ENCODE measurements at places on chromosomes 7 and 10.

DNA sequence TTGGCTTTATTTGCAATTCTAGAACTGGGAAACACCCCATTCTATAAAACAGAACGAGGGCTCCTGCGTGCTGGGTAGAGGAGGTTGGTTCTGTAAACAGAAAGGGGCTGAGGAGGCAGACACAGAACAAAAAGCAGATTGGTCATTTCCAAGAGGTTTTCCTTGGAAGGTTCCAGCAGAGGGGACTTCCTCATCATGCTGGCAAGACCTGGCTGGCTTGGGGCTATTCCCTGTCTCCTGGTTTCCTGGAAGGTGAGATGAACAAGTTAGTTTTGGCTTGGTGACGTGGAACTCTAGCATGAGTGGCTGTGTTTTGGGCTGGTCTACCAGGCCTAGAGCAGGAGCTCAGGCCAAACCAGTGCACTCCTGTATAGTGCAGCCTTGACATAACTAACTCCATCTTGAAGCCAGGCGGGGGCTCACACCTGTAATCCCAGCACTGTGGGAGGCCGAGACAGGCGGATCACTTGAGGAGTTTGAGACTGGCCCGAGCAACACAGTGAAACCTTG, 26.1 kb upstream of the DNAJB6 start:
- DNase-seq, result no peak

- DNase-seq, result no peak
These were observed 5.8 kb upstream of the PLEKHA1 start for GRCh38 chr10:122368502-122369254.

- no peak for DNase-seq
These were observed 285.2 kb upstream of the FZD8 start for GRCh38 chr10:35927341-35927740.

DNA sequence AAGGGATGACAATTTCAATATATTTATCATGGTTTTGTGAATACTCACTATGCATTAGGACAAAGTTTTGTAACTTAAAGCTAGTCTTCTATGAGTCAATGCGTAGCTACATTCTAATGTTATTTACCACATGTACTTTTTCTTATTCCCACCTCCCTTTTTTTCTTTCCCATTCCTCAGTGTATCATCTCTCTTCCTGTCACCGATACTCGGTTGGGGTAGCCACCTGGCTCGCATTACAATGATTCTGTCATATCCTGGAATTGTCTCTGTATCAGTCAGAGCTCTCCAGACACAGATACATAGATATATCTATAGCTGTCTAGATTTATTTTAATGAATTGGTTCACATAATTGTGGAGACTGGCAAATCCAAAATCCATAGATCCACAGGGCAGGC, 9.8 kb upstream of the RALA start:
- no peak for DNase-seq

DNA sequence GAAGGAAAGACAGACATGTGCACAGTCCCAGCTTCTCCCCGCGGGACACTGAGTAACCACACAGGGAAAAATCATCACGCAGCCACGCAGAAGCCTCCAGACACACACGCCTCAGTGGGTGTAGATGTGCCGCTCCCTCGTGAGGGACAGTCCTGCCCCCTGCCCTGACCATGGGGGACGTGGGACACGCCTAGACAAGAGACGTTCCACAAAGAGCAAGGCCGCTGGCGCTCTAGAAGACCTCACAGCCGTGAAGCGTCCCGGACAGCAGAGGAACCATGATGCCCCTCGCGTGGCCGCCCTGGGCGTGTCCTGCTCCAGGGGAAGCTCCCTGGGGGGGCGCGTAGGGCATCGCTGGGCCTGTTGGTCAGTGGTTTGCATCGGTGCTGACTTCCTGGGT, 210.8 kb downstream of the DNAJB6 start:
- DNase-seq, result no peak

- no peak for DNase-seq
These were observed 11.8 kb upstream of the PNLIPRP2 start for GRCh38 chr10:116608686-116609594.

GRCh38 chr10:117542706-117543224, at the start of gene EMX2:
Gene EMX2 (plus strand): TSS chr10:117542746. CDS start chr10:117543268, 522 bp downstream.
- no peak for DNase-seq

DNA sequence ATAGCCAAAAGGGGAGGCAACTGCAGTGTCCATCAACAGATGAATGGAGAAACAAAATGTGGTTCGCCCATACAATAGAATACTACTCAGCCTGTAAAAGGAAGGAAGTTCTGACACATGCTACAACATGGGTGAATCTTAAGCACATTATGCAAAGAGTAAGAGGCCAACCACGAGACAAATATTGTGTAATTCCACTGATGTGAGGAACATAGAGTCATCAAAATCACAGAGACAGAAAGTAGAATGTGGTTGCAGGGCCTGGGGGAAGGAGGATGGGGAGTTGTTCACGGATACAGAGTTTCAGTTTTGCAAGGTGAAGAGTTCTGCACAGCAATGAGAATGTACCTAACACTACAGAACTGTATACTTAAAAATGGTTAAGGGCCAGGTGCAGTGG, 13.7 kb upstream of the C10orf71 start:
- no peak for DNase-seq

DNA sequence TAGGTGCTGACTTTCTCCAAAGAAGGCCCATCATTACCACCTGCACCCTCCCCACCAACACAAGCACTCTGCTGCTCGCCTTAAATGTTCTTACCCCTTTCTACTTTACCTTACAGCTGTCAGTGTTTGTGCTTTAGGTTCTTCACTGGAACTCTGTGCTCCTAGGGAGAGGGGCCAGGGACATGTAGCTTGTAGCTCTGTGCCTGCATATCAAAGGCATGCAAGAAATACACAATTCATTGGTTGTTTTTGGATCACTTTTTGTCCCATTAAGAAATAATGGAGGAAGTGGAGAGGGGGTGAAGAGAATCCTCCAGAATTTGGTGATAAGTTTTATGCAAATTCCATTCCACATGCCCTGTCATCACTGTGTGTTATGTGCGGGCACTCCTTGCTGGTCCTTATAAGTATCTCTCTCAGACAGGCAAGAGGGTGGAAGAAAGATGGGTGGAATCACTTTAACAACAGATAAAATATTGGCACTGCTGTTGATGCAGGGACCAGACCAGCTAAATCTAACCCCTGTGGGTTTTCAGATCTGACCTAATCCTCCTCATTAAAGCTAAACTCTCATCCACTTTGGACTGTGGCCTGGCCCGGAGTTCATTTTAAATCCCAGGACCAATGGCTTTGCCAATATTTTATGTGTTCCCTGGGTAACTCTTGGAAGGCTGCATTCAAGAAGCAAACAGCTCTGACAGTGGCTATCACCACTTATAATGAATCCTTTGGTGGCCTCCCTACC, 375.8 kb upstream of the NFE2L3 start:
- DNase-seq, result no peak

GRCh38 chr10:19815036-19815730, 1.0 kb upstream of the PLXDC2 start:
- no peak for DNase-seq

GRCh38 chr7:83211685-83212084, 49.0 kb upstream of the PCLO start:
- no peak for DNase-seq

GRCh38 chr7:27533652-27534081, 129.0 kb downstream of the HIBADH start:
- no peak for DNase-seq

- DNase-seq, result no peak
These were observed 29.8 kb upstream of the VCL start for GRCh38 chr10:73968098-73968521.

- DNase-seq, result no peak
These were observed 59.8 kb downstream of the COL13A1 start for GRCh38 chr10:69861251-69862240.

GRCh38 chr7:919924-920341, 34.5 kb downstream of the ADAP1 start:
- no peak for DNase-seq

DNA sequence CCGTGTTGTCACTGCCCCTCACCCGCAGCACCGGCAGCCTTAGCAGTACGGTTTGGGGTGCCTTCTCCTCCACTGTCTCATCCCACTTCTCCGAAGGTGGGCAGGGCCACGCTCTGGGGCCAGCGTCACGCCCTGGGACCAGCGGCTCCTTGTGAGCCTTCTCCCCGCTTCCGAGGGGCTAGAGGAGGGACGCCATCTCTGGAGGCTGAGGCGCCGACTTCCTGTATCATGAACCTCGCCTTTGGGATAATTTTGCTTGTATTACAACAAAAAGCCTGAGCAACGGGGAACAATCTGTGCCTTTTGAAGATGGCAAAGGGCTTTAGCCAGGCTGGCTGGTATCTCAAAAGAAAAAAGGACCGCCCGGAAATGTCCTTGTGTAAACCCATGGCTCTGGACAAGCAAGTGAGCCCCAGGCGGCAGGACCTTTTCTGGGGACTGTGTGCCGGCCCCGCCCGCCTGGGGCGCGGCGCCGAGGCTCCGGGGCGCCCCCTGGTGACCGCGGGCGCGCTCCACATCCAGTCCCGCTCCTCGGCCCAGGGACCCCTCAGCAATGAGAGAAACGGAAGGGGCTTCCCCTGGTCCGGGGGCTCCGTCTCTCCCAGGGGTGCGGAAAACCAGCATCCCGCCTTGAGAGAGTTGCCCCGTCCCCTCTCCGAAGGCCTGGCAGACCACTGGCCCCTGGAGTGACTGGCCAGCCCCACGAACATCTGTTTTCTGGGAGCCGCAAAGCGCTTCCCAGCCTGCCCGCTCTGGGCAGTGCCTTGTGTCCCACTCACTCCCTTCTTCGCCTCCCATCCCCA, 3.8 kb downstream of the DEPP1 start:
- DNase-seq, result no peak

- no peak for DNase-seq
These were observed 674.8 kb downstream of the KCNMA1 start for GRCh38 chr10:76962851-76963250.

DNA sequence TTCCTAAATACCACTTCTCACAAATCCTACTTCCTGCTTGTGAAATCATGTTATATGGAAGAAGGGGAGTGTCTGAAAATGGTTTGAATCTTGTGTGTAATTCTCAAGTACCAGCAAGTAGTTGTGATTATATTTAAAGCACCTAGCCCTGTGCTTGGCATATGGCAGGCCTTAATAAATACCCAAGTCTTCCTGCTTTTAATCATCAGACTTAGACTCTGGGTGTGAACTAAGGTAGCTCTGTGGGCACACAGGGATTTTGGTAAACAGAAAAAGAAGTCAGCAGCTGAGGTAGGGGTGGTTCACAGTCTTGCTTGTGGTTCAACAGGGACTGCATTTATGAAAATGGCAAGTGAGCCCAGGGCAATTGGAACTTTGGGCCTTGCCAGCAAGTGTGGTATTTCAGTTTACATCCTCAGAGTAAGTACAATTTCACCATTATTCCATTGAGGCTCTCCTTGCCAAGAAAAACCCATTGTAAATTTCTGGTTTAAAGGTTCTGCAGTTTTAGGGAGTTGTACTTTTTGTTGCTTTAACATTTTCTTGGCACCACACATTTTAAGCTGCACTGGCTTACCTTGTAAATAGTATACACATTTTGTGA, 215.5 kb downstream of the AUTS2 start:
- DNase-seq, result peak; percentile 18

DNA sequence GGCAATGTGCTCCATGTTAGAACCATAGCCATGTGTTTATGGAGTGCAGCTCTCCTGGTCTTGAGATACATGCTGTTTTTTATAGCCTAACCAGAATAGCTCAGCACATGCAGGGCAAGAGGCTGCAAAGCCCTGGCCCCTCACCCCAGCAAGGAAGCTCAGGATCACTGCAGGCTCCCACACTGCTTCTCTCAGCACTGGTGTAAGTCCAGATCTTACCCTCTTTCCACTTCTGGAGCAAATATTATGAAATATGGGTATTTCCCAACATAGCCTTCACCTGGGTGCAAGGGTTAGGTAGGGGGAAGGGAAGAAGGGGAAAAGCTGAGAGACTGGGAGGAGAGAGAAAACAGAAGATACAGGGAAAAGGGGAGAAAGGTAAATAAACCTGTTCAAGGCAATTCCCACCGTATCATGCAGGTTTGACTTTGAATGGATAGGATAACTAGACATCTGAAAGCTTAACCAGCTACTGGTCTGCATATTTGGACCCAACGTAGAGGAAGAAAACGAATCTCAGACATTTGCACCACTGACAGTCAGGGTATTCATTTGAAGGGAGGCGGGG, 19.7 kb downstream of the SKIDA1 start:
- DNase-seq, result no peak

DNA sequence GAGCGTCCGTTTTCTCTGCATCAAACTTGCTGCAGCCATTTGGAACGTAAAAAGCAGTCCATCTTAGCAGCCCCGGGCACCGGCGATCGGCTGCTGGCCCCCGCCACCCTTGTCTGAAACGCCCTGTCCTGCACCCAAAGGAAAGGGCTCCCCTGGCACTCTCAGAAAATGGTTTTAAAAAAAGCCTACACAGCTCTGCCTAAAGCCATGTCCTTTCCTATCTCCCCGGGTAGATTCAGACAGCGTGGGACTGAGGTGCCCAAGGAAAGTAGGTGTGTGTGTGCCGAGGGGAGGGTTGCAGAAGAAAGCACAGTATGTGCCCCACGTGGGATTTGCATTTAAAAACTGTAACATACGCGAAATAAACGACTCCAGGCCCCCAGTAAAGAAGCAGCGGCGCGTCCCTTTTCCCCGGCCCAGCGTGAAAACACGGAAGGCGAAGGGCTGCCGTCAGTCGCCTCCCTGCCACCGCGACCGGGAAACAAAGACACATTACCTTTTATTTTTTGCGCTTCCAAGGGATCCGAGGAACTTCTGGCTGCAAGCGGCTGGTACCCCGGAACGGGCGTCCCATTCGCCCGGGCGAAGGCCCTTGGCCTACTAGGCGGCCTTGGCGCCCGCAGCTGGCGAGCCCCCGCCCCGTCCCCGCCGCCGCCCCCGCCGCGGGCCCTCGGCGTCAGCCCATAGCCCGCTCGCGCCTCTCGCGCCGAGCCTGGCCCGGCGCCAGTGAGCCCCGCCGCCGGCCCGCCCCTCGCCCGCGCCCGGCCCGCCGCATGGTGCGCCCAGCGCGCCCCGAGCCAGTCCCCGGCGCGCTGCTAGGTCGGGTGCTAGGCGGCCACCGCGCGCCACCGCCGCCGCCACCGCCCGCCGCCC, 304.6 kb downstream of the PRPF18 start:
- DNase-seq, result no peak

DNA sequence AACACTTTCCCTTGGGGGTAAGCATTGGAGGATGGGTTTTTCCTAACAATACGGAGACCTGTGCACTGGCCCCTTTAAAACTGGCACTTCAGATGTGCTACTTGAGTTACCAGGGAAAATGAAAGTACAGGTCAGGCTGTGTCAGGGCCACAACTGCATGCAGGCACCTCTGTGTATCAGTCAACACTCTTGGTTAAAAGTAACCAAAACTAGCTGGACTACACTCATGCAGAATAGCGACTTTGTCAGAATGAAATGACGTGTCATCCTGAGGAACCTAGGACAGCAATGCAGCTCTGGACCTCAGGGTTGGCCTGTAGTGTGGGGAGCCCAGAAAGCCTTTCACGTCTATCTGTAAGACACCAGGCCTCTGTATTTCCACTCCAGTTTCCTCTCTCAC, 33.8 kb upstream of the SMKR1 start:
- no peak for DNase-seq

DNA sequence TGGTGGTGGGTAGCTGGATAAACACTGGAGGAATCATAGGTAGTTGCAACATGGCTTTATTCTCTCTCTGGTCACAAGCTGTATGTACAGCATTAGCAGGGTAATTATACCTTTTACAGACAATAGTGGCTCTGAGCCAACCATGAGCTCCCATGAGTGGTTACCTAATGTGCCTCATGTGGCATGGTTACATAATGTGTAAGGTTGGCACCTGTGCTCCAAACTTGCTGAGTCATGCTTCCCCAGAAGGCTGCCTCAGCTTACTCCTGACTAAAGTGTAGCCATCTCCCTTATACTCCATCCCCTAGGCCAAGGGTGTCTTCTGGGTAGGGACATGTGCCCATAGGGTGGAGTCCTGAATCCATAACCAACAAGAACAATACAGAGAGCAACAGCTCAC, 345.3 kb upstream of the SEMA3C start:
- DNase-seq, result no peak
